ENCODE measurements at places on chromosomes 11 and 22.

DNA sequence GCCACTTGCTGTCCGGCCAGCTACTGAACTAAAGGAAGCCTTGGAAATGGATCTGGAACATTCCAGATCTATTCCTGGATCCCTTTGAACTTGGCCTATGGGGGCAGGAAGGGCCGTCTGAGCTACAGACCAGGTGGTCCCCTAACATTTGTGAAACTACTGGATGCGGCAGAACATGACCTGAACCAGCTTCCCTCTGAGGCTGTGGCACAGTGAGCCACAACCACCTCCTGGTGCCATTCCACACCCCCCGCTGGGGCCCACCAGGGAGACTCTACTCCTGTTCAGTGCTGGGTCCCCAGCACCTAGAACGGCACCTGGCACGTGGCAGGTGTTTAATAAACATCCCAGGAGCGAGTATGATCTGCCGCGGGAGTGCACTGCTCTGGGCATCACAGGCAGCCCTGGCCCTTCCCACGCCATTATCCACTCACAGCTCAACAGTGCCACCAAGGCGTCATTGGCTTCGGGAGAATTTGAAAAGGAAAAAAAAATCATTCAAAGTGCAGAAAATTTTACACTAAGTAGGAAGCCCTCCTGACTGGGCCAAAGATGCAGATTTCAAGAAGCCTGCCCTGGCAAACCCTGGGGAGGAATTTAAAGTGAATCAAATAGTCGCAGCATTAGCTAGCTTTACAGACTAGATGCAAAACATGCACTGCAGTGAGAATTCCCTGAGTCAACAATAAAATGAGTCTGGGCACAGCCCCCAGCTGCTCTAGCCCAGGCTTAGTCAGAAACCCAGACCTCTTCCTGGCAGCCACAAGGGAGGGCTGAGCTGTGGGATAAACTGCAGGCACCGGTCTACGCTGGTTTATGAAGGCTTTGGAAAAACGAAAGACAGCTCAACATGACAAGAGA lies 14.3 kb upstream of the EFCAB6 start:
- no peak for DNase-seq

GRCh38 chr22:20968281-20968977 lies 1.4 kb downstream of the AIFM3 start:
- DNase-seq = no peak

GRCh38 chr22:30129636-30130035 lies 49.4 kb downstream of the HORMAD2 start:
- no peak for DNase-seq

GRCh38 chr22:17570851-17571631 lies 7.7 kb downstream of the SLC25A18 start:
- DNase-seq = no peak

GRCh38 chr11:95794086-95794485 lies 3.8 kb downstream of the CEP57 start:
- no peak for DNase-seq

All from NT2/D1 (cell line).